ENCODE measurements at places on chromosomes 16 and 17.

GRCh38 chr17:19928299-19928698 is 49.3 kb downstream of the AKAP10 start:
- no peak for DNase-seq

- no peak for DNase-seq
Observed at GRCh38 chr17:36086791-36087190, 3.2 kb downstream of the CCL3 start.

- no peak for DNase-seq
Observed at GRCh38 chr17:36835036-36835435, 102.2 kb upstream of the LHX1 start.

DNA sequence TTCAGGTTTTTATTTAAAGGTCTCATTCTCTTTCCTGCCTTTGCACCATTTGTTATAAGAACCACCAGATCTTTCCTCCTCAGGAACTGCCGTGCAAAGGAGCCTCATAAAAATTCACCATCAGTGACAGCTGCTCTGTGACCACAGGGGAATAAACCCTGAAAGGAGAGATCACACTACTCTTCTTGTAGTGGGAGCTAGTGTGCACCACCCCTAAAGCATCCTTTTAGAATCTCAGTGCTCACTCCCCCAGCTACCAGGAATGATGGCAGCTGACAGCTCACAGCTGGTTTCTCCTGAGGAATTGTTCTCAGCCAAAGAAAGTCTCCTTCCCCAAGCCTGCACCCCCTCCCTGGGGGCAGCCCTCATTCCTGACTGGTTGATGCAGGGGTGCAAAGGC is 18.7 kb downstream of the VAT1L start:
- DNase-seq: no peak

DNA sequence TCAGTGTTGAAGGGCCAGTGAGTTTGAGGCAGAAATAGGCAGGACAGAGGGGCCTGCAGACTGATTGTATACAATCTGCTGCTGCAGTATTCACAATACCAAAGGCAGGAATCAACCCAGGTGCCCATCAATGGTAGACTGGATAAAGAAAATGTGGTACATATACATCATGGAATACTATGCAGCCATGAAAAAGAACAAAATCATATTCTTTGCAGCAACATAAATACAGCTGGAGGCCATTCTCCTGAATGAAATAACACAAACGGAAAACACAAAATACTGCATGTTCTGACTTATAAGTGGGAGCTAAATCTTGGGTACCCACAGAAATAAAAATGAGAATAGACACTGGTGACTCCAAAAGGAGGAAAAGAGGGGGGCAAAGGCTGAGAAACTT is 485.1 kb downstream of the XYLT1 start:
- DNase-seq: no peak

GRCh38 chr17:41618341-41619035 is 5.9 kb downstream of the KRT17 start:
- DNase-seq: peak; percentile 15

DNA sequence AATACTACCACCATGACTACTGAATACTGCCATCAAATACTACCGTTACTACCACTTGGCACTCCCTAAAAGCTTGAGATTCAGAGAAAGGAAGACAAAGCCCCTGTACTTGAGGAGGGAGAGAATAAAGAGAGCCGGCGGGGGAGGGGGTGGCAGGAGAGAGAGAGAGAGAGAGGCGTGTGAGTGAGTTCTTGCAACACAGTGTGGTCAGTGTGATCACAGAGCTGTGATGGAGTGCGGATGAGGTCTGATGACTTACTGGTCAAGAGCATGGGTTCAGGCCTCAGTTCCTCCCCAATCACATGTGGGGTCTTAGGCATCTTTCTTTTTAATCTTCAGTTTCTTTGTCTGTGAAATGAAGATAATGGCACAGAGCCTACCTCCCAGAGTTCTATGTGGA is 19.2 kb downstream of the PRKCB start:
- no peak for DNase-seq

GRCh38 chr17:27449541-27449940 is 6.7 kb upstream of the KSR1 start:
- DNase-seq: no peak

GRCh38 chr16:23125277-23125676 is 24.0 kb downstream of the USP31 start:
- DNase-seq: no peak

- DNase-seq: no peak
Observed at GRCh38 chr17:63506627-63507026, 16.5 kb upstream of the KCNH6 start.

- DNase-seq: peak; percentile 63
Observed at GRCh38 chr17:75313941-75314551, 24.8 kb upstream of the SLC25A19 start.

- DNase-seq: no peak
Observed at GRCh38 chr16:11080327-11080967, 136.1 kb downstream of the CLEC16A start.

DNA sequence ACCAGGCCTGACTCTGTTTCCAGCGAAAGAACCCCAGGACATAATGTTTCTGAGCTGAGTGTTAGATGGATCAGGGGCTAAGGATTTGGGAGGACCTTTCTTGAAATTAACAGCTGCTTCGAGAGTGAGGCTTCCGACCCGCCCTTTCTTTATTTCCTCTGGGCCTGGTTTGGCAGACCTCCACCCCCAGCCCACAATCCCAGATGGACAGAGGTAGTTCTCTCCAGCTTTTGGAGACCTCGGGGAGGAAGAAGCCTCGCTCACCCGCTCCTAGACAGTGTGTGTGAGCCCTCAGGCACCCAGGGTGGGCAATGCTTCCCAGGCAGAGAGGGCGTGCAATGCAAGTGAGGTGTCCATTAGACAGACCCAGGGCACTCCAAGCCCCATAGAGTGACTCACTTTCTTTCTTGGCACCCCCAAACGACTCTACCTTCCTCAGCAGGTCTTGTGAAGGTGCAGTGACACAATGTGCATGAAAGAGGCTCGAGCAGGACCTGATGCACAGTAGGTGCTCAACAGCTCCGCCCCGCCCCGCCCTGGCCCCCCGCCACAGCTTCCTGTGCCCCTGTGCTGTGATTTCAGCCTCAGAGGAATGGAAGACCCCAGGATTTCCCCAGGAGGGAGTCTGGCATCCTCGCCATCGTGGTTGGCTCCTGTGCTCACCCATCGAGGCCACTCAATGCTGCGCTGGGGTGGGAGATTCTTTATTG is 50.7 kb upstream of the TOB1 start:
- no peak for DNase-seq

DNA sequence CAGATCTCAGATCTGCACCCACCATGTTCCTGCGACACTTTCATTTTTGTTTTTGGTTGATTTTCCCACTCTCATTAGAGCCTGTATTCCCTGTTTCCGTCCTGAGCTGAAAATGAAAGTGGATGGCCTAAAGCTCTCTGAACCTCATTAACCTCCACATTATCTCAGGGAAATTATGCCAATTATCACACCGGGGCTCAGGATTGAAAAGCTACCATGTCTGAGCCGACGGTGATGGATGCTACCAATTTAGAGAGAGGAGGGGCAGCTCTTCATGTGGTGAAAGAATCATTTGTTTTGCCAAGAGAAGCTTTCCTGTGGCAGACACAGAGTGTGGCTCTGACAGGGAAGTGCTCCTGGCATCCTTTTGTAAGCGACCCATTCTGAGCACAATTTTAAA is 410.4 kb upstream of the CDH11 start:
- no peak for DNase-seq

DNA sequence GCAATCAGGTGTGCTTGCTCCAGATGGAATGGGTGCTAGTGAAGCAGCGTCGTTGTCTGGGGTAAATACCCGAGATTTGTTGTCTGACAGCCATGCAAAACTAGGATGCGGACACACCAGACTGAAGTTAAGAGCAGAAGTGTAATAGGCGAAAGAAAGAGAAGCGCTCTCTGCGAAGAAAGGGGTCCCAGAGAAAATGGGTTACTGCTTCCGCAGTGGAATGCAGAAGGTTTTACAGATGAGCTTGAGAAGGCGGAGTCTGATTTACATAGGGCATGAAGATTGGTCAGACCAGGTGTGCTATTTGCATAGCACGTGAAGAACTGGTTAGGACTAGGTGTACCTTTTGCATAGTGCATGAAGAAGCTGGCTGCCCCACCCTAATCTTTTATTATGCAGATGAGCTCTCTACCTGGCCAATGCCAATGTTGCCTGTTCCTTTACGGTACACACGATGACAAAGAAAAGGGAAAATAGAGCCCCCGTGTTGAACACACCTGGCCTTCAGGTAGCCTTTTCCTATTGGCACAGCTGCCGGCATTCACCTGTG is 32.0 kb upstream of the SNN start:
- DNase-seq: no peak

GRCh38 chr16:21593530-21594289 is 5.7 kb upstream of the METTL9 start:
- no peak for DNase-seq

DNA sequence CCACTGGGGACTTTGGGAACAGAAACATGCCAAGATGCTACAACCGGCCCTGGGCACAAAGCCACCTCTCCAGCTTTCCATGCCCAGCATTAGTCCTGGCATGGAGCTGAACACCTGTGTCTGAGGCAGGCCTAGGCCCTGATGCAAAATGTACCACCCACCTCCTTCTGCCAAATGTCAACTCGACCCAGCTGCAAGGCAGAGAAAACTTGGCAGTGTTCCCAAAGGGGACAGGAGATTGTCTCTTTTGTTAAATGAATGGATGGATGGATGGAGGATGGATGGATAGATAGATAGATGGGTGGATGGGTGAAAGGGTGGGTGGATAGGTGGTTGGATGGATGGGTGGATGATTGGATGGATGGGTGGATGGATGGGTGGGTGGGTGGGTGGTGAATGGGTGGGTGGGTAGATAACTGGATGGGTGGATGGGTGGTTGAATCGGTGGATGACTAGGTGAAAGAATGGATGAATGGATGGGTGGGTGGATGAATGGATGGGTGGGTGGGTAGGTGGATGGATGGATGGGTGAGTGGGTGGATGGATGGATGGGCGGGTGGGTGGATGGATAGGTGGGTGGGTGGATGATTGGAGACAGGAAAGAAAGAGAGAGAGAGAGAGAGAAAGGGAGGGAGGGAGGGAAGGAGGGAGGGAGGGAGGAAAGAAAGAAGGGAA is 73.4 kb upstream of the TNRC6C start:
- DNase-seq: no peak

DNA sequence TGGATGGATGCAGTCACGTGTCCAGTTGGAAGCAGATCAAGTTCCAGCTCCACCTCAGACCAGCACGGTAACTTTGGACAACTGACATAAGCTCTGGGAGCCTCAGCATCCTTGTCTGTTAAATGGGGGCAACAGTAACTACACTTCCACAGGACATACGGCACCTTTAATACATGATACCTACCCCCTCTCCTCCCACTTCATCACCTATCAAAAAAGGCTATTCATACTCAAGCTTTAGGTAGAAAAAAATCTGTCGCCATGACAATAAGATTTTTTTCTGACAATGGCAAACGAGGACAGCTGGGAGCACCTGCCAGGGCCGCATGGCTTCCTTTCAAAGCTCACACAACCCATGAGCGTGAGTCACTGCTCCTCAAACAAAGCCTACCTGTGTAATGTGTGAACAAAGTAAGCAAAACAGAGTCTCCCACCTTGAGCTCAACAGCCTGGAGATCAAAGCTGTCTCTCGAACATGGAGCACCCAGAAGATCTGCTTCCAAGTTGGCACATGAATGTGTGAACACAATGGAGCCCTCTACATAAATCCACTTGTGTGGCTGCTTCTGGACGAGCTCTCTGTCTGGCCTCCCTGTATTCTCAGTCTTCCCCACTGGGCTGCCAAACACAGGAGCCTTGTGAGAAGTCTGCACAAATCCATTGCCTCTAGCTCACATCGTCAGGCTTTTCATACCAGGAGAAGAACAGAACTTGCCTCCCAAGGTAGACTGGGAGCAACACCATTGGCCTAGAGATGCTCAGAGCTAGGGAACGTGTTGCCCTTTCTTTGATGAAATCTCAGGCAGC is 459.7 kb downstream of the SOX9 start:
- DNase-seq: no peak

DNA sequence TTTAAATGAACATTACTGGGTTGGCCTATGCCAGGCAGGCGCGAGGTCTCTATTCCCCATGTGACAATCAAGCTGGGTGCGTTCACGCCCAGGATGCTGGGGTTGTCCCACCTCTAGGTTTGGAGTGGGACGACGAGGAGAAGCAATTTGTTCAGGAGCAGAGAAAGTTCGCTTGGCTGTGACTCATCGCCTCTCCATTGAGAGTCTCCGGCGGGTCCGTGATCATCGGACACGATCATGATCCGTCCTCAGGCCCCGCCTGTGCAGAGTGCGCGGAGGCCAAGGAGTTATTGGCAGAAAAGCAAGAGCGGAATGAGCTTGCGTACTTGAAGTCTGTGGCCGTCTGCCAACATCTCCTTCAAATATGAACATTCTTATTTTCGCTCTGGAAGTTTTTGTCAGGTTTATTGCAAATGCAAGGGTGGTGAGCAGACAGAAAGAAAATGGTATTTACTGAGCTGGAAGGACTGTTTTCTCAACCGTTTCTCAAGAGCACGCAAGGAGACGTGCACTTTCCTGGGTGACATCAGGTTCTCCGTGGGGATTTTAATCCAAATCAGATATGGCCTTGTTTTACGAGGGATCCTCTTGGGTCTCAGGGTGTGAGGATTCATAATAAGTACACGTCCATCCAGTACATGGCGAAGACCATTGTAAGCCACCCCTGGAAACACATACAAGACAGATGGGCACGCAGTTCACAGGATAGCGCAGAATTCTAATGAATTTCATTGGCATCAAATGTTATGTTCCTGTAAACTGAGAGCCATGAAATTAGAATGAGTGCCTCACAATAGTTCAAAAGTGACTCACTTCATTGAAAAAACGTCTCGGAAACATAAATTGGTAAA is 70.1 kb upstream of the CREBBP start:
- no peak for DNase-seq

- no peak for DNase-seq
Observed at GRCh38 chr17:80164185-80164584, 5.6 kb upstream of the CARD14 start.

DNA sequence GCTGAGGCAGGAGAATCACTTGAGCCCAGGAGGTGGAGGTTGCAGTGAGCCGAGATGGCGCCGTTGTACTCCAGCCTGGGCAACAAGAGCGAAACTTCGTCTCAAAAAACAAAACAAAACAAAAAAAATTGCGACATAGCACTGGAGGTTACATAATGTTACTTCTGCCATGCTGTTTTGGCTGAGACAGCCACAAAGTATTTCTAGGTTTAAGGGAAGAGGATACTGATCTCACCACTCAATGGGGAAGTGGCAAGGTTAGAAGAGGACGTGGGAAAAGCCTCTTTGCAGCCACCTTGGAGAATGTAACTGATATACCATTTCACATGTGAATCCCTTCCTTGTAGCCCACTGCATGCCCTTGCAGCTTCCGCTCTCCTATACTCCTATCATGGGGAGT is 131.2 kb upstream of the NLRP1 start:
- no peak for DNase-seq

Measured in CD4-positive, alpha-beta T cell treated with Interleukin-15 for 1 hour (primary cell).